ENCODE measurements at places on chromosomes 2 and 18. TPM values are rescaled to one million over a fixed set of nuclear protein-coding genes. Genes with fewer than 3 reads are reported as not detected.

- no peaks in the 10 kb centered on the region for H3K36me3 ChIP-seq
- H3K4me3 ChIP-seq, result no peak overlapping the region
- no peaks in the 10 kb centered on the region for H3K4me1 ChIP-seq
These were observed 25.1 kb downstream of the ABCB11 start for GRCh38 chr2:169005994-169006393.

GRCh38 chr18:69725855-69726508 is 221.7 kb downstream of the CD226 start:
- no peak for DNase-seq
- H3K4me1 ChIP-seq, result peaks cover 3% of the 10 kb centered on the region
- no peak overlapping the region for H3K4me3 ChIP-seq
- H3K27me3 ChIP-seq, result no peaks in the 10 kb centered on the region
- H3K27ac ChIP-seq, result no peak overlapping the region

- DNase-seq, result no peak
- peaks cover 8% of the 10 kb centered on the region for H3K36me3 ChIP-seq
- H3K4me3 ChIP-seq, result no peak overlapping the region
- H3K4me1 ChIP-seq, result peaks cover 5% of the 10 kb centered on the region
These were observed 255.7 kb upstream of the ACVR2A start for GRCh38 chr2:147589127-147589526.

- H3K4me1 ChIP-seq, result peaks cover 14% of the 10 kb centered on the region
- peak overlapping the region; percentile 94 for H3K27ac ChIP-seq
- DNase-seq, result peak; percentile 57
- no peaks in the 10 kb centered on the region for H3K36me3 ChIP-seq
- H3K4me3 ChIP-seq, result peak overlapping the region; percentile 59
- peaks cover 2% of the 10 kb centered on the region for H3K27me3 ChIP-seq
These were observed 57.1 kb downstream of the PDK1 start for GRCh38 chr2:172613040-172613439.

GRCh38 chr2:11870064-11870463 is 123.6 kb downstream of the LPIN1 start:
- no peaks in the 10 kb centered on the region for H3K27me3 ChIP-seq
- no peak for DNase-seq
- H3K36me3 ChIP-seq, result no peaks in the 10 kb centered on the region
- H3K4me3 ChIP-seq, result no peak overlapping the region
- H3K27ac ChIP-seq, result no peak overlapping the region

DNA sequence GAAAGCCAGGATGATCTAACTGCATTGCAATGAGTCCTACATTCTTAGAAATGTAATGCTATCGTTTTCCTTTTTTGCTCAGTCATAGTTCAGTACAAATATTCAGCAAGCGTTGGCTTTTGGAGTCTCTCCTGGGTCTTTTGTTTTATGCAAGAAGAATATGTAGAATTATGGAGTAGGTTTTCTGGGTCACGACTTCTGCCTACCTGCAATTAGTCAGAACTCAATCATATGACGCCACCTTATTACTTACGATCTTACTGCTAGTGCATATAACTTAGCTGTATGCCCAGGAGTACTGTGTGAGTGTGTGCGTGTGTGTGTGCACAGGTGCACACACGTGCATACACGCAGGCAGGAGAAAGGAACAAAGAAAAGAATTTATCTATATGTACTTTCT is 640.2 kb downstream of the STK39 start:
- H3K27me3 ChIP-seq, result no peaks in the 10 kb centered on the region
- DNase-seq, result no peak
- peaks cover 2% of the 10 kb centered on the region for H3K36me3 ChIP-seq
- no peak overlapping the region for H3K4me3 ChIP-seq

GRCh38 chr2:106562268-106563186 is 75.4 kb downstream of the CD8B2 start:
- H3K4me3 ChIP-seq, result no peak overlapping the region
- peaks cover 2% of the 10 kb centered on the region for H3K27me3 ChIP-seq
- H3K4me1 ChIP-seq, result peaks cover 8% of the 10 kb centered on the region
- H3K27ac ChIP-seq, result no peak overlapping the region

GRCh38 chr18:23108496-23108895 is 26.8 kb upstream of the CABLES1 start:
- no peak for DNase-seq
- H3K4me3 ChIP-seq, result no peak overlapping the region
- H3K4me1 ChIP-seq, result no peaks in the 10 kb centered on the region
- no peaks in the 10 kb centered on the region for H3K36me3 ChIP-seq

DNA sequence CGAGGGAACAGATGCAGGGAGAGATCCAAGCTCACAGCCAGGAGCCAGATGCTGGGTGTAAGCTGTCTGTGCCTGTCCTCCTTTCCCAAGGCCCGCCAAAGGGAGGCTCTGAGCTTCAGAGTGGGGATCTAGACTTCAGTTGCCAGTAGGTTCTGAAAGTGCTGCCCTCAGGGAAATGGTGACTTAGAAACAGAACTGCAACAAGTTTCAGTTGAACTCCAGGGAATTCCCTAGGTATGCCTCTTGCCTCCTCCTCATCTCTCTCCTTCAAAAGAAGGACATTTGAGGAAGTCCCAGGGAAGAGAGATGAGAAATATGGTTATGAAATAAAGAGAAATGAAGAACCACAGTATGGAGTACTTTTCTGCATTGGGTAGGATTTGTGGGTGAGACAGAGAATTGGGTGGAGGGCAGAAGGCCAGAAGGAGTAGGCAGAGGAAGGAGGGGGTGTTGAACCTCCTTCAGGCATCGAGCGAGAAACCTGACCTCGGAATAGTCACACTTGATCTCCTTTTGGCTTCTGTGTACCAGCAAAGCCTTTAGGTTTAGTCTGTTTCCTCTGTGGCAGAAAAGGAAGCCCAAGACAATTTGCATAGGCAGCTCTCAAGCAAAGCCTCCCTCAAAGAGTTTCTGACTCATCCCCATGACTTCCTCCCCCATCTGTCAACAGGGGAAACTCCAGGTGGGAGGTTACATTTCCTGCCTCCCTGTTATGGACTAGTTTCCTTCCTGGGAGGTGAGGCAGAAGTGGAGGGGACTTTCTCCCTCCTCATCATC is 45.7 kb downstream of the QPCT start:
- H3K27ac ChIP-seq, result no peak overlapping the region
- H3K36me3 ChIP-seq, result peaks cover 6% of the 10 kb centered on the region
- no peaks in the 10 kb centered on the region for H3K4me1 ChIP-seq
- no peak overlapping the region for H3K4me3 ChIP-seq
- DNase-seq, result no peak

DNA sequence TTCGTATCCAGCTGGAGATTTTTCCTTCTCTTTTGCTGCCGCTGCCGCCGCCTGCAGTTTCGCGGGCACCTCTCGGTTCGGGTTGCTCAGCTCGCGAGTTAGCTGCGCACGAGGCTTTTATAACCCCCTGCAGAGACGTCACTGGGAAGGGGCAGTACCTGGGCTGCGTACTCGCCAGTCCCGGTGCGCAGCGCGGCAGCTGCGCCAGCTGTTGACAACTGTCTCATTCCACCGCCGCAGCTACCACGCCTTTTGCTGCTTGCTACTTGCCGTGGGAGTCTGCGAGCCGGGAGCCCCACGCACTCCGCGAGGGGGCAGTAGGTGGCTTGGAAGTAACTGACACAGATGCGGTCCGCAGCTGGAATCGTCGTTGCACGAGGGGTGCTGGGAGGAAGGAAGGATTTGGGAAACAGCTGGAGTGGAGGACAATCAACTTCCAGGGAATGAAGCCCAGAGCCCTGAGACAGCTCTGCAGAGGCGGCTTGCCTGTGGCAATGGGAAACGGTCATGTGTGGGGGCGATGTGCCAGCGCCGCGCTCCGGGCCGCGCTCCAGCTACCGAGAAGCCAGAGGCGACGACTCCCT is at the start of gene TACR1:
Gene TACR1 (minus strand): TSS at position 93 of the 584 bp plus-strand sequence. CDS start 586 bp downstream, outside the sequence.
- H3K4me3 ChIP-seq, result peak within 1 kb of the TSS; percentile 88
- H3K4me1 ChIP-seq, result peaks cover 3% of the 10 kb centered on the region
- peaks cover 8% of the 10 kb centered on the region for H3K27me3 ChIP-seq
- H3K27ac ChIP-seq, result no peak within 1 kb of the TSS
- H3K36me3 ChIP-seq, result no peaks in the 10 kb centered on the region
- DNase-seq, result peak; percentile 59

- no peak overlapping the region for H3K4me3 ChIP-seq
- peaks cover 7% of the 10 kb centered on the region for H3K4me1 ChIP-seq
- no peaks in the 10 kb centered on the region for H3K36me3 ChIP-seq
- peaks cover under 1% of the 10 kb centered on the region for H3K27me3 ChIP-seq
These were observed 17.5 kb downstream of the PECR start for GRCh38 chr2:216064014-216064630.

Gene UGT1A6
- total RNA-seq, result not detected

Gene VWC2L
- 0.15 TPM for total RNA-seq

Gene UGT1A4
- total RNA-seq, result not detected

Data from glutamatergic neuron (in vitro differentiated cells).